ENCODE measurements at places on chromosomes 13 and 19. TPM values are rescaled to one million over a fixed set of nuclear protein-coding genes. Genes with fewer than 3 reads are reported as not detected.

GRCh38 chr19:1250437-1251260, 2.3 kb downstream of the MIDN start:
- no peak for DNase-seq

- DNase-seq: no peak
These were observed 60.6 kb upstream of the C13orf46 start for GRCh38 chr13:114034481-114034891.

DNA sequence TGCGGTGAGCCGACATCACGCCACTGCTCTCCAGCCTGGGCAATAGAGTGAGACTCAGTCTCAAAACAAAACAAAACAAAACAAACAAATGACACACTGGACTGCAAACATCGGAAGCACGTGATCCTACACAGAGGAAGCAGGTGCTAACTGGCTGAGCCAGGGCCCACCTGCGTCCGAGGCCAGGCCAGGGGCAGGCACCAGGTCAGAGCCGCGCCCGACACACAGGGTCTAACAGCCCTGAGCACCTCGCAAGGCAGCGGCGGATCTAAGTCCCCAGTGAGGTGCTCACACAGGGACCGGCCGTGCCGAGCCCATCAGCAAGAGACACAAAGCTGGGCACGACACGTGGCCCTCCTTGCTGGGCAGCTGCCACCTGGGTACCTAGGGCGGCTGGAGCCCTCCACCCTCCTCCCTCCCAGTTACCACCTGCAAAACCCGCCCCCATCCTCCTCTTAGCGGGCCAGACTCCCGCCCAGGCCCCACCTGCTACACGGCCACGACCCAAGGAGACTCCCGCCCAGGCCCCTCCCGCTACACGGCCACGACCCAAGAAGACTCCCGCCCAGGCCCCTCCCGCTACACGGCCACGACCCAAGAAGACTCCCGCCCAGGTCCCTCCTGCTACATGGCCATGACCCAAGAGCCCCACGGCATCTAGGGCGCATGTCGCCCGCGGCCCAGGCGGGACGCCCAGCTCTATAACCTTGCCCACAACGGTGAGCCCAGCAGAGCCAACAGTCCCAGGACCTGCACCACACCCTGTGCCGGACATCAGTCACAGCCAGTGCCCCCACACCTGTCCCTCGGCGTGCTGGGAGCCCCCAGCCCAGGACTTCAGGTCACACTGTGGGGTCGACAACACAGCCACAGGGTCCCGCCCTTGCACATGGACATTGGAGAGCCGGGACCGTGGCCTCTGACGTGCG, 15.6 kb downstream of the AP3D1 start:
- no peak for DNase-seq

DNA sequence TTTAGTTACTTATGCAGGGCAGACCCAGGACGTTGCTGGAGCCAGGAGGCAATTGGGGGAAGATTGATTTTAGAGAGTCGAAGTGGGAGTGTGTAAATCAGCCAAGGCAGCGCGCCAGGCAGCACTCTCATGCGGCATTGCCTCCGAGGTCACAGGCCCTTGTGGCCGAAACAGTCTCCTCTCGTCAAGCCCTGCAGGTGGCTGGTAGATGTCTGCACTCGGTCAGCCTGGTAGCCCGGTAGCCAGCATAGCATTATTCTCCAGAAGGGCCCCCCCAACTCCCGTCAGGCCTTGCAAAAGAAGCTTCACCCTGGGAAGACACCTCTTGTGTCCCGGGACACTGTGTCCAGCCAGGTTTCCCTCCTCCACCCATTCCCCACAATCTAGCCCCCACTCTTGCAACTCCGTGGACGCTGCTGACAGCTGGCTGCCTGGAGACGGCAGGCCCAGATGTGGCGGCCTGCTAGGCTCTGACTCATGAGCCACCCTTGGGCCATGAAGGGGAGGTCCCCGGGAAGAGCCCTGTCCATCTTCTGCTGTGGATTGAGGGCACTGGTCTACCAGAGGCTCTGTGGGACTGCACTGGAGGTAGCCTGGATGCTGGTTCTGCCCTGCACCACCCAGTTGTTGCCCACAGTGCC, 2.6 kb upstream of the PEPD start:
- DNase-seq: no peak

DNA sequence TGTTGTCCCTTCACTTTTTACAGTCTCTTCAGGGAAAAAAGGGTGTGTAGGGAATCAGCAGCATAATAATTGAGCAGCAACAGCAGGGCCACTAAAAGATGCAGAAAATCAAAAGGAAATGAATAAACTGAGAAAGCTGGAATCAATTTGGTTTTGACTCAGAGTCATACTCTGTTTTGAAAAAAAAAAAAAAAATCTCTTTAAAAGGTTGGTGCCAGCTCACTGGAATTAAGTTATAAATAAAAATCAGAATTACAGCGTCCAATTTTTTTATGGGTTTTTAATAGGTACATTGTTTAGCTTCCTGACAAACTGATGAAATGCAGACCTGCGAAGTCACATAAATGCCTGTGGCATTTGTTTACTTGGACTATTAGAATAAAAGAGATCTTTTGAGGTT, 231.9 kb downstream of the COG6 start:
- DNase-seq: no peak

The CEACAM19 gene
- polyA plus RNA-seq: 22.7 TPM

The ZNF490 gene
- 5.7 TPM for polyA plus RNA-seq

All from left kidney (tissue), 8 donors.